H7 (cell line): ENCODE measurements at places on chromosomes 7 and 10.

GRCh38 chr10:131580674-131581073 is 269.2 kb upstream of the TCERG1L start:
- no peak for DNase-seq

DNA sequence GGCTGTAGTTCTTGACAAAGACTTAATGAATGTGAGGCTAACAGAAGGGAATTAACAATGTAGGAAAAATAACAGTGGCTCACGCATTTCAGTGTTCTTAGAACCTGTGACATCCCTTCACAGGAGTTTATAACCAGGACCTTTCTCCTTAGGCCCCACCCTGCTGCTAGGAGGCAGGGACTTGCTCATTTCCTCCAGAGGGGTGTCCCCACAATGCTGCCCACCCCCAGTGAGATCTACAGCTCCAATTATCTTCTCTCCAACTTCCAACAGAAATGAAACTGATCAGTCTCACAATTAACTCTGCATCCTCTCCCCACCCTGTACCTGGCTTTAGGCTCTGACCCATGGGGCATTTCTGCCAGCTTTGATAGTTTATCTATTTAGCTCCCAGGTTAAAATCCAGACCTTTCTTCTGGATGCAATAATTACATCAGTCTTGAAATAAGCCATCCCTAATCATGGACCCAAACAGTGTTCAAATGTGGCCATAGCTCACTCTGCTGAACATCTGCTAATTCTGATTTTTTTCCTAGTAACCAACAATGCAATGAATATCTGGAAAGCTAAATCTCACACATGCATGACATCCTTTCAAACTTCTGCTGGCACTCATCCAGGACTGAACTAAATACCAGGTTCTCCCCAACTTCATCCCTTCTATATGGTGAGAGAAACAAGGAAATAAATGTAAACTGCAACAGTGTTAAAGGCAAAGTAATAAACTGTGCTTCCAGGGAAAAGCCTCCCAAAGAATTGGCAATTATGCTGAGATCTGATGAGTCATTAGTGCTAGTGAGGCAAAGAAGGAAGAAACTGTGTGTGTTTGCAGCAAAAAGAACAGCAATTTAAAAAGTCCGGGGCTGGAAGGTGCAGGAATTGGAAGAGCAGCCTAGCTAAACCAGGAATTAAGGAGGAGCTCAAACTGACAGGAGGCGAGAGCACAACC is 64.6 kb downstream of the HERPUD2 start:
- no peak for DNase-seq

GRCh38 chr7:52119537-52119936 is 802.9 kb upstream of the COBL start:
- no peak for DNase-seq

- DNase-seq = no peak
Measured at GRCh38 chr10:47077941-47078340, 166.7 kb downstream of the PTPN20 start.

DNA sequence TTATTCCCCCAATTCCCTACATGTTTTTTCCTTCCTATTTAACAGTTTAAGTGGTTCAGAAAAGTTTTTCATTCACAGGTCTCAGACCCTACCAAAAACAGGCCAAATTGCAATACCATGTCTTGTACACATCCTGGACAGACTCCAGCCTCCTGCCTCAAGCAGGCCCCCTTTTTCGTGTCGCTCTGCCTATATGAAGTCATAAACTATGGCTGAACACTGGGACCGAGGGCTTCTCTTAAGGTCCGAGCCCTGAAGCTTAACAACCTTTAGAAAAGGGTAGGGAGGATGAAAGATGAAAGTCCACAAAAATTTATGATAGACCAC is 1.4 kb downstream of the FBXW4 start:
- DNase-seq = no peak

- no peak for DNase-seq
Measured at GRCh38 chr7:104993217-104993862, 20.7 kb upstream of the KMT2E start.

GRCh38 chr10:86946213-86947155 is 10.9 kb downstream of the MMRN2 start:
- no peak for DNase-seq

DNA sequence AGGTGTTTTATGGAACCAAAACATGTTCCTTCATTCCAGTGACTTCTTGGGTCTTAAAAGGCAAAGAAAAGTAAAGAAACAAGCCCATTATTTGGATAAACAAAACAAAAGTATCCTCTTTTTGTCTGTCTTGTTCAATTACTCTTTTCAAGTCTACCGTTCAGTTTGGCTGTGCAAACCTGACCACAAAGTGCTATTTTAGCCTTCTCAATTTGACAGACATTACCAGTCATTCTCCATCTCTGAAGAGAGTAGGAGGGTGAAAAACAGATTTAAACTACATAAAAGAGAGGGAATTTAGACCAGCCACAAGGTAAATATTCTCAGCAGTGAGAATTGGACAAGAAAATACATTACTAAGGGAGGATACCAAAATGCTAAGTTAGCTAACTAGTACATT is 145.2 kb downstream of the GRM3 start:
- no peak for DNase-seq

- no peak for DNase-seq
Measured at GRCh38 chr7:112877691-112878460, 87.7 kb upstream of the TMEM168 start.

GRCh38 chr7:128121711-128122530 is 90.7 kb upstream of the LRRC4 start:
- no peak for DNase-seq

DNA sequence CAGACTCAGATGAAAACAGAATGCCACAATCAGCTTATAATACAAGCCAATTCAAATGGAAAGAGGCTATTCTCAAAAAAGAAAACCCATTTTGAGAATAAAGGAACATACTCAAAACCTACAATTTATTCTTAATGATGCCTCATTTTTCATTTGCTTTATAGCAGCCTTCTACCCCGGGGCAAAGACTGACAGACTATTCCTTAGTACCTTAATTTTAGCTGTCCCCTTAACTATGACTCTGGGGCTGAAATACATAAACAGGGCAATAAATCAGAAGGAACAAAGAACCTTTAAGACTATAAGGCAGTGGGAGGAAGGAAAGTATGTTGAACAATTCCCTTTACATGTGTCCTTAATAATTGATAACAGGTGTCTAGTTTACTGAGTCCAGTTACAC is 76.8 kb downstream of the TMEM106B start:
- no peak for DNase-seq

DNA sequence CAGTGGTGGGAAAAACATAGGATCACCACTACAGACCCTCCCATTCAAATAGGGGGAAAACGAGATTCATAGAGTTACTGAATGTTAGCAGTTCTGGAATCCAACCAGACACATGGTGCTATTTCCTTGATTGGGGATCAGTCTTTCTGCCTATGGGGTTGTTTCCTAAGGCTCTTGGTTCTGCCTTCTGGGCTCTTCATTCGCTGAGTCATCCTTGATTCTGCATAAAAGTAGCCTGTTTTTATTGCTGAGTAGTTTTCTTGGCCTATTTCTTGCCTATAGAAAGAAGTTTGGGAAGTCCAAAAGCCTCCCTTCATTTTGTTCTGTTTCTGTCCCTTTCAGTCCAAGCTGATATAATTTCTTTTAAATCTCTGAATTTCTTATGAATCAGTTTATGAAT is 99.3 kb upstream of the OIT3 start:
- no peak for DNase-seq

DNA sequence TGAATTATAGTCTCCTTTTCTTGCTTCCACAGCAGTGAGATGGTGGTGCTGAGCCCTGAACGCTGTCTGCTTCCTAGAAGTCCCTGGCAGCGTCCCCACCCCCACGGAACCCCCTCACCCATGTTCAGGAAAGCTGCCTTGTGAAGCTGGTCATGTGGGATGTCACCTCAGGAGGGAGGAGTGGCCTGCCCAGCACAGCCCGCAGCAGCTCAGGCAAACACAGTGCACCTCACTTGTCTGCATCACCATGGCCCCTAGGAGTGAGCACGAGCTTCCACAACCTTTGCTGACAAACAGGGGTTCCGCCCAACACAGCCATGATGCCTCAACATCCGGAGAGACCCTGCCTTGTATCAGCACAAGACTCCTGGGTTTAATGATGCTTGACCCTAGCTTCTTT is 508.9 kb downstream of the RPS24 start:
- DNase-seq = no peak

GRCh38 chr7:110104243-110104642 is 986.7 kb upstream of the LRRN3 start:
- no peak for DNase-seq

GRCh38 chr7:114414156-114415063 is at the start of gene FOXP2:
TSS of gene FOXP2 (plus strand) at chr7:114414815. CDS start at chr7:114426512, 11,697 bp downstream.
- no peak for DNase-seq

DNA sequence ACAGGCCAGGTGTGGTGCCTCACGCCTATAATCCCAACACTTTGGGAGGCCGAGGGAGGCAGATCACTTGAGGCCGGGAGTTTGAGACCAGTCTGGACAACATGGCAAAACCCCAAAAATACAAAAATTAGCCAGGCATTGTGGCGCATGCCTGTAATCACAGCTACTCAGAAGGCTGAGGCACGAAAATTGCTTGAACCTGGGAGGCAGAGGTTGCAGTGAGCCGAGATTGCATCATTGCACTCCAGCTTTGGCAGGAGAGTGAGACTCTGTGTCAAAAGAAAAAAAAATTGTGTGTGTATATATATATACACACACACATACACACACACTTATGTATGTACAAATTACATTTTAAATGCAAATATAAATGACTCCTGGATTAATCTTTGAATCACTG is 76.8 kb upstream of the LRRN3 start:
- no peak for DNase-seq

DNA sequence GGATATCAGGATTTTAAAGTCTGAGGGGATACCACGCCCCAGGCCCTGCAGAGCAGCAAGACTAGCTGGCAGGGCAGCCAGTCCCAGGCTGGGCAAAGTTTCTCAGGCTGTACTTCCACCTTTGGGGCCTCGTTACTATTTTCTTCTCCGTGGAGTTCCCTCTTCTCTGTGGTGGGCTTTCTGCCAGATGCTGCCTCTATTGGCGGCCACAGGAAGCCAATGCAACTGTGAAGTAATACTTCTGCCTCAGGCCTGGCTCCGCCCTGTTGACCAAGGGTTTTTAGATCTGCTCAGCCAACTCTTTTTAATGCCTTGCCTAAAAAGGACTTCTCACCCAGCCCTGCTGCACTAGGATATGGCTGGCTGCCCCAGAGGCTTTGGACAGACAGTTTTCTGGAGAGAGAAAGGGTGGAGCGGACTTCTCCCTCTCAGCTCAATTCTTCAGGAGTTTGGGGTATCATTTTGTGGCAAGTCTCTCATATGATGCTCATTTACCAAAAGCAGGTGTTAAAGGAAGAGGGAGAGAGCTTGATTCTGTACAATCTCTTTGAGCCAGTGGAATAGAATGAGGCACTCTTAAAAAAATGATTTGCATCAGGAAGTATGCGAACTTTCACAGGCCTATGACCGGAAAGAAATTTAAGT is 67.4 kb downstream of the HHEX start:
- DNase-seq = peak; percentile 66

DNA sequence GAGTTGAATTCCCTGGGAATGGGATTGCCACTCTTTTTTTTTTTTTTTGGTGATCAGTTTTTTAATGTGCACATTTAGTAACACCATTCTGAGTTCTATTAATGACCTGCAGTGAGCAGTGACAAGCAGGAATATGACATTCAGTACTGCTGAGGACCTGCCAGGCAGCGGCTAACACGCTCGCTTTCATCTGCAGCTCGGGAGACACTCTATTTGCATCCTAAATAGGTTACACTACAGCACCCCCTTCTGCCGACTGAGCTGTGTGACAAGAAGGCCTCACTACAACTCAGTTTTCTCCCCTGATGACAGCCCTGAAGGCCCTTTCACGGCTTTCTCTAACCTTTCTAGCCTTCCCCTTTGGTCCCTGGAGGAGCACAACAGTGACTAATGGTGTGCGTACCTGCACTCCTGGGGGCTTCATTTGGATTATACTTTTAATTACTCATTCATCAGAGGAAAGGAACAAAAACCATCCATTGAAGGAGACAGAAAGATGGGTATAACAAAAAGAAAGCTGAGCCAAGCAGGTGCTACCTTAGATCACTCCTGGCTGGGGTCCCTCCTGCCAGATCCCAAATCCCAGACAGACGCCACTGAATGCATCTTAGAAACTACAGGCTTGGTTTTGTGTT is 872.4 kb downstream of the LRMDA start:
- DNase-seq = peak; percentile 56

- DNase-seq = no peak
Measured at GRCh38 chr10:84292502-84292901, 35.9 kb upstream of the CCSER2 start.

DNA sequence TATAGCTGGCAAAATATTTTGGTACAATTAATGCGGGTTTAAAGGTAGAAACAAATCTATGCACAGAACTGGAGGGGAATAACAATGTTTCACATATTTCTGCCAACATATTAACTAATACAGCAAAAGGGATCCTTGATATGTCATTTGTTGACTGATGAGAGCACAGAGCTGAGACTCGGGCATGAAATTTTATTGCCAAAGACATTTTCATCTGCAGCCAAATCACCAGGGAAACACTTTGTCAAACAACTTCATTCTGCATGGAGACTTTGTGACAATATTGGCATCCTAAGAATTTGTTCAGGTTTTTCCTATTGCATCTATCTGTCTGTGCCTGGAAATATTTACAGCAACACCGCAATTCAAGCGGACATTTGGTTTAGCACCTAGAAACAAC is 117.8 kb upstream of the C1QL3 start:
- no peak for DNase-seq

DNA sequence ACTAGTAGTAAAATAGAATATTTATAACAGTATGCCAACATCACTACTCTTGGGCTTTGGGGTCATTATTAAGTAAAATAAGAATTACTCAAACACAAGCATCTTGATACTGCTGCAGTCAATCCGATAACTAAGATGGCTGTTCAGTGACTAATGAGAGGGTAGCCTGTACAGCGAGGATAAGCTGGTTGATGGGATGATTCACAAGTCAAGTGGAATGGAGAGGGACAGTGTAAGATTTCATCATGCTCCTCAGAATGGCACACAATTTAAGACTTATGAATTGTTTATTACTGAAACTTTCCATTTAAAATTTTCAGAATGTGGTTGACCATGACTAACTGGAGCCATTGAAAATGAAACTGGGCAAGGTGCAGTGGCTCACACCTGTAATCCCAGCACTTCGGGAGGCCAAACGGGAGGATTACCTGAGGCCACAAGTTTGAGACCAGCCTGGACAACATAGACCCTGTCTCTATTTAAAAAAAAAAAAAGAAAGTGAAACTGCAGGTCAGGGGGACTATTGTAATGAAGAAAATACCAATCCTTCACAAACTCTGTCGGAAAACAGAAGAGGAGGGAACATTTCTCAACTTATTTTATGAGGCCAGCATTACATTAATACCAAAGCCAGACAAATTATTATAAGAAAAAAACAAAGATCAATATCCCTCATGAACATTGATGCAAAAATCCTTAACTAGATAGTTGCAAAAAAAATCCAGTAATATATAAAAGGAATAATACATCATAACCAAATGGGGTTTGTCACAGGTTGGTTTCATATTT is 11.2 kb downstream of the AVL9 start:
- DNase-seq = no peak

GRCh38 chr7:83105948-83106347 is 56.7 kb downstream of the PCLO start:
- DNase-seq = no peak
